ENCODE measurements at places on chromosomes 13 and 19.

GRCh38 chr13:99361197-99361596 is 54.0 kb upstream of the GPR183 start:
- no peak for DNase-seq

DNA sequence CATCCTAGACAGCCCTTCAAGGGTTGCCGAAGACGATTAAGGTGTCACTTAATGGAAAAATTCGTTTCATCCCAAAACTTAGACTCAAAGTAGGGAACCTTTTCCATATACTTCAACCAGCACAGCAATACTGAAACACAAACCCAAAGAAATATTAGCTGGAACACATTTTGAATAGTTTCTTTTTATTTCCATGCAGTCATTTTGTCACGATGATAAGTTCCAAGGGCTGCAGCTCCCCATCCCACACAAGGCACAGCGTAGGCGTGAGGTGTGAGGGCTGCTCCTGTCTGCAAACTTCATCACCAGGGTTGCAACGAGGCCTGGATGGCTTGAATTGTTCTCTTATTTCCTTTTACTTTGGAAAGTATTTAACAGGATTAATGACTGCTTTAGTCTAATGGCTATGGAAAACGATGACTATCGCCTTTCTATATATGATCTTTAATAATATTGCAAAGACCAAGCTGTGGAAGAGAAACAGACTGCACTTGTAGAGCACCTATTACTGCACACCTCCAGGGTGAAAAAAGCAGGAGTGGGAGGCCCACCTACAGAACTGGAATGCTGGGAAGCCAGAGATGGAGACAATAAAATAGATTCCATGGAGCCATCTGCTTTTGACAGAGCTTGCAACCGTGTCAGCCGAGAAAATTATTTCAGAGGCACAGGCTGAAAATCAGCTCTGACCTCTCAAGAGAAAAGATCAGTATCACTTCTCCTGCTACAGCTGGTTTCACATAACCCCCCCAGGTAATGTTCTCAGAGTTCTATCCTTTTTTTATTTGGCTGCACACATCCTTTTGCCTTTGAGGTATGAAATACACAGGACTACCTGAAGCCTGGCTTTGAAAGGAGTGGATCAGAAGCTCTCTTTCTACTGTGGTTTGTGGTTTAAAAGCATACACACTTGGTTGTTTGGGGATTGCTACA is 274.5 kb upstream of the NBEA start:
- no peak for DNase-seq

DNA sequence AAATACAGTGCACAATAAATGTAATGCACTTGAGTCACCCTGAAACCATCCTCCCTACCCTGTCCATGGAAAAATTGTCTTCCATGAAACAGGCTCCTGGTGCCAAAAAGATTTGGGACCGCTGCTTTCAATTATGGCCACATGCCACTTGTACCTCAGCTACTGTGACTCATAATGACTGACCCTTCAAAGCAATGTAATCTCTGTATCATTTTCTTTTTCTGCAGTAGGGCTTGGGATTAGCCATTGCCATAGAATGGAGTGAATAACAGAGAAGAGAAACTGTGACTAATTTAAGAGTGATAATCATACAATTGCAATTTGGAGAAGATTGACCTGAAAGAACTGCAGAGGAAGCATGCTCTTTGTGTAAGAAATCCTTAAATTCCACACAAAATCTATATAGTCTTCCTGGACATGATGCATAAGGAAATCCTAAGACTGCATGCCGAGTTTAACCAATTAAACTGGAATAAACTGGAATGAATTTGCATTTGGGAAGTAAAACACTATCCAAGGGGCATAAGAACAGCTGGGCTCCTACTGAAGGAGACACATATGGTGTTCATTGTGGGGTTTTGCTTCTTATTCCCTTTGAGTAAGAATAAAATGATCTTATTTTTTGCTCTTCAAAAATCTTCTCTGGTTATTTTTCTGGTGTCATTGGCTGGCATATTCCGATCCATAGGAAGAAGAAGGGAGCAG is 59.5 kb upstream of the SLC7A1 start:
- peak; percentile 68 for DNase-seq

DNA sequence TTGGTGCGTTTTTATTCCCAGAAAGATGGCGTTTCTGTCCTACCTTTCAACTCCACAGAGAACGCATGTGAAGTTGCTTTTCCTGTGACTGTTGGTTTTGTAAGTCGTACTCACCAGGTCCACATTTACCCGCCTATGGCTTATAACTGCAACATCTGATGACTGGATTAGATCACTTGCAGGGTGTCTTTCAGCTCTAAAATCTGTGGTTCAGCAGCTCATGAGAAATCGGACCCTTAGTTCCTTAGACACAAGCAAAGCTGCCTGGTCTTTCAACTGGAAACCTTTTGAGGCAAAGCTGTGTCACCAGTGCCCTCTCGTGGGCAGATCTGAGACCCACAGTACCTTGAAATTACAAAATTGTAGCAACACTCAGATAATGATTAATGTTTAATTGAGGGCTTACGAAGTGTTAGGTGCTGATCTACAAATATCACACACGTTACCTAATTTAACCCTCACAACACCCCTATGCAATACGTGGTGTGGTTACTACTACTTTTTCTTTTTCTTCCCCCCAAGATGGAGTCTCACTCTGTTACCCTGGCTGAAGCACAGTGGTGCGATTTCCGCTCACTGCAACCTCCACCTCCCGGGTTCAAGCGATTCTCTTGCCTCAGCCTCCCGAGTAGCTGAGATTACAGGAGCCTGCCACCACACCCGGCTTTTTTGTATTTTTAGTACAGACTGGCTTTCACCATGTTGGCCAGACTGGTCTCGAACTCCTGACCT is 65.4 kb downstream of the RUBCNL start:
- peak; percentile 82 for DNase-seq

DNA sequence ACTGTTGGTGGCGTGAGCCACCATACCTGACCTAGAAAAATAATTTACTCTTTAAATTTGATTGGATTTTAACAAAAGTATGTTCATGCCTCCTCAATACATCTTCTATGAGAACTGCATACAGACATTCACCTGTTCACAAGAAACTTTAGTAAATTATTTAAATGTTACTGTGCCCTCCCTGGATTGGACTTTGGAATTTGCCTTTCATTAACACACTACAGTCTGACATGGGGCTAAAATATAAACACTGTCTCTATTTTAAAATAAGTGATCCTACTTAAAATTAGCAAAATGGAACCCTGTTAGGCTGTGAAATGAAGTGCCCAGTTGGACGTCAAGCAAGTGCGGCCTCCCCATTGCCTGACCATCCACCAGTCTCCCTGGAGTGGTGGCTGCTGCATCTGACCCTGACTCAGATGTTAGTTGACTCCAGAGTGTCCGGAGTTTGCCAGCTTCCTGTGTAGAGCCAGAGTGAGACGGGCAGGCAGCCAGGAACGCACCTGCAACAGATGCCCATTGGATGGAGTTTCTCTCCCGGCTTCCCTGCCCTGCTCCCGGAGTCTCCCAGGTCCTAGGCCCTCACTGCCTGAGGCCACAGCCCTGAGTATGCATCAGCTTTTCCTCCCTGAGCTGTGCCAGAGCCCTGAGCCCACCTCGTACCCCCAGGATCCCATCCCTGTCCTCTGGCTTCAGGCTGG is 45.9 kb upstream of the ATP11A start:
- DNase-seq = no peak

DNA sequence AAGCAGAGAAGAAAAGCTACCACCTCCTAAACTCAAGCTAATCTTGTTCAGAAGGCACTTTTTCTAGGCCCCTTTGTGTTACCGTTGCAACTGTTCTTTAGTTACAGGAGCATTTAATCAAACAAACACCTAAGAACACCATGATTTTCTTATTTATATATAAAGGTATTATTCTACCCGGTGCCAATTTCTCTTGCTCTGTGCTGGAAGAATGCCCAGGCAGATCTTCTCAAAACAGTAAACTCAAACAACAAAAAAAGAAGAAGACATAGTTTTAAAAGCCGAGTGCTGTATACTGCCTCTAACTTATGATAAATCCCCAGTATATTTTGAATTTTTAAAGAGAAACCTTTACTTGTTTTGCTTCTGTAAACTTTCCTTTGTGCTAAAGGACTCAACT is 20.4 kb downstream of the SLC7A1 start:
- DNase-seq = no peak

- DNase-seq = no peak
These were observed 64.3 kb upstream of the F7 start for GRCh38 chr13:113041293-113041690.

DNA sequence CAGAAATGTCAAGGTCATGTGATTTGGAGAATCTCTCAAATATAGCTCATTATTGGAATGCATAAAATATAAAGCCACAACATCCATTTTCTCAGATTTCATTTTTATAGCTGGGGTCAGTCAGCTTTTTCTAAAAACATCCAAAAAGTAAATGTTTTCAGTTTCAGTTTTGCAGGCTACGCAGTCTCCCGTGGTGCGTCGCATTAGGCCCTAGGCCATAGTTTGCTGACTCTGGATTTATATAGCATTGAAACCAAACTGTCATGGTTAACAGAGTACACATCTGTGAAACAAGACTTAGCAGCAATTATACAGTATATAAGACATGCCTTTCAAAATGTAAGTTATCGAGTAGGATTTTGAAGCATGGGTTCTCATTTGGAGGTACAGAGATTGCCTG is 140.0 kb downstream of the IRS2 start:
- no peak for DNase-seq

- no peak for DNase-seq
These were observed 23.9 kb upstream of the ZBTB7A start for GRCh38 chr19:4090356-4091220.

GRCh38 chr13:67841071-67841470 is 610.9 kb upstream of the PCDH9 start:
- DNase-seq = no peak

GRCh38 chr13:21322327-21322965 is 136.7 kb downstream of the ZDHHC20 start:
- DNase-seq = no peak

GRCh38 chr19:32870981-32871451 is 1.4 kb upstream of the SLC7A9 start:
- DNase-seq = no peak

DNA sequence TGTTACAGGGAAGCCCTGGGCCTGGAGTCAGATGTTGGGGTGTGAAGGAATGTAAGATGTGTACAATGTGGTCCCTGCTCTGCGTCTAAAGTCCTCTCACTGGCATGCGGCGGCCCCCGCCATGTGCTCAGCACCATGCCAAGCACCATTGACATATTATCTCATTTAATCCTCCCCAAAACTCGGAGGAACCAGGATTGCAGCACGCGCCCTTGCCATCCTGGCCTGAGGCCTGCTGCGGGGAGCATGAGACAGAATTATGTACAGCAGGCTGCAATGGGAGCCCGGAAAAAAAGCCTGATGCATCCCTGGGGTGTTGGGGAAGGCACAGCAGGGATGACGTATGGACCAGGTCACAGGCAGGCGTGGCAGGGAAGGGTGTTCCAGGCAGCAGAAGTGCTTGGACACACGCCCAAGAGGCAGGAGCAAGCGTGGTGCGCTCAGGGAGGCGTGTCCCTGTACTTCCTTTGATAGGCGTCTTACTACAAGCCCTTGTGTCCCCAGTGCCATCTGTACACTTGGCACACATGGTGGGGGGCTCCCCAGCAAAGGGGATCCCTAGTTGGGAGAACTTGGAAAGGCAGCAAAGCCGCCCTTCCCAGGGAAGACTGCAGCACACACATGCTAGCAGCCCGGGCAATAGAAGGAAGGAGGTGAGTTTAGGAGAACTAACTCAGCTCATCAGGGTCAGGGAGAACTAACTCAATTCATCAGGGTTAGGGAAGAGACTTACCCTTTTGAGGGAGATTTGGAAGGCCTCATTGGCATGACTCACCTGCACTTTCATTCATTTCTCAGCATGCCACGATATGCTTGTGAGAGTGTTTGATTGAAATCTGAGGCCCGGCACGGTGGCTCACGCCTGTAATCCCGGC is 3.4 kb downstream of the EVI5L start:
- peak; percentile 78 for DNase-seq

DNA sequence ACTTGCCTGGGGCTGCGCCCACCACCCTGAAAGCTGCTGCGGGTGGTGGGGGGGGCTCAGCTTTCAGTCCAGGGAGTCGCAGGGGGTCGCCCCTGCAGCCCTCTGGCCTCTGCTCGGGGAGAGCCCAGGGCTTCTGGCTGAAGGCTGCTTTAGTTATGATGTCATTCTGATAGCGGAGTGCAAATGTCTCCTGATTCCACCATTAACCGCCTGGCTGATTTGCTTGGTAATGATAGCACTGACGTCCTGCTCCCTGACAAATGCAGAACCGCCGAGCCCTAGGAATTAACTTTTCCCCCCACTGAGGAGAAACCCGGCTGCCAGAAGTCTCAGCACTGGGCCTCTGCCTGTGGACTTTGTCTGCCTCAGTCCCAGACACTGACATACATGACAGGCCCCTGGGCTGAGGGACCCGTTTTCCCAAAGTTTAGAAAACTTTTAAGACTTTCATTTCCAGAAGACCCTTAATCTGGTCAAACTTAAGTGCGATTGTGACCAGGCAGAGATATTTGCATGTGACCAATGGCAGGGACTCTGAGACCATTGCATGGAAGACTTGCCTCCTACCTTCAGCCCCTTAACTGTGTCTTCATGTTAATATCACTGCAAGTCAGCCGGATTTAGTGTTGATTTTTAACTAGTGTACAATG is 142.5 kb upstream of the ZNF536 start:
- DNase-seq = peak; percentile 29

All from AG20443 (cell line).